ENCODE measurements at places on chromosomes 4 and X.

DNA sequence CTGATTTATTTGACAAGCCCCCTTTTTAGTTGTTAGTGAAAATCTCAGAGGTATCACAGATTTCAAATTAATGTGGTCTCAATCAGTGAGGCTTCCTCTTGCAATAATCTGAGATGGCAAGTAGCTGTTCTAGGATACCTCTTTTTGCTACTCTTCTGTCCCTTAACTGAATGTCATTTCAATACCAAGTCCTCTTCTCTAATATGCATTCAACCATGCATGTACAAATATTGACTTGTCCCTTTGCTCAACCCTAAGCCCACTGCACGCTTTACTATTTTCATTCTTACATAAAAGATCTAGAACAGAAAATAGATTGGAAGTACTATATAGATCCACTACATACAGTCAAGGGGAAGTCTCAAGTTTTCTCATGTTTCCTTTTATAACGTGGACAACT is 164.2 kb downstream of the CBR4 start:
- no peak overlapping the region for H3K4me3 ChIP-seq
- H3K27me3 ChIP-seq = no peaks in the 10 kb centered on the region
- no peak overlapping the region for H3K27ac ChIP-seq
- no peak for DNase-seq
- peaks cover 21% of the 10 kb centered on the region for H3K4me1 ChIP-seq

DNA sequence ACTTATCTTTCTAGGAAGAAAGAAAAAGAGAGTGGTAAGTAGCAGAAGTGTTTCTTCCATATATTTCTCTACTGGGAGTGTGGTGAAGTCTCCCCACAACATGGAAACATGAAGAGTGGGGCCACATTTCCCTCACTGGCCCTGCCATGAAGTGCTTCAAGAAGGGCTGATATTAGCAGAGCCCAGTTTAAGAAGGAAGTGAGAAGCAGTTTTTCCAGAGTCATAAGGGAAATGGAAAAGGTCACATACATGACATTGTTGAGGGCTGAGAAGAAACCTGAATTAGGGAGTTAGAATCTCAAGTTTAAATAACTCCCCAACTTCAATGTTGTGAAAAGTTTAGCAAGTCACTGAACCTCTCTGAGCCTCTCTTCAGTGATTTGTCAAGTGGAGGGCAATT is 171.9 kb upstream of the RBPJ start:
- no peak for DNase-seq
- no peaks in the 10 kb centered on the region for H3K4me1 ChIP-seq
- H3K36me3 ChIP-seq = no peaks in the 10 kb centered on the region
- H3K27me3 ChIP-seq = no peaks in the 10 kb centered on the region

DNA sequence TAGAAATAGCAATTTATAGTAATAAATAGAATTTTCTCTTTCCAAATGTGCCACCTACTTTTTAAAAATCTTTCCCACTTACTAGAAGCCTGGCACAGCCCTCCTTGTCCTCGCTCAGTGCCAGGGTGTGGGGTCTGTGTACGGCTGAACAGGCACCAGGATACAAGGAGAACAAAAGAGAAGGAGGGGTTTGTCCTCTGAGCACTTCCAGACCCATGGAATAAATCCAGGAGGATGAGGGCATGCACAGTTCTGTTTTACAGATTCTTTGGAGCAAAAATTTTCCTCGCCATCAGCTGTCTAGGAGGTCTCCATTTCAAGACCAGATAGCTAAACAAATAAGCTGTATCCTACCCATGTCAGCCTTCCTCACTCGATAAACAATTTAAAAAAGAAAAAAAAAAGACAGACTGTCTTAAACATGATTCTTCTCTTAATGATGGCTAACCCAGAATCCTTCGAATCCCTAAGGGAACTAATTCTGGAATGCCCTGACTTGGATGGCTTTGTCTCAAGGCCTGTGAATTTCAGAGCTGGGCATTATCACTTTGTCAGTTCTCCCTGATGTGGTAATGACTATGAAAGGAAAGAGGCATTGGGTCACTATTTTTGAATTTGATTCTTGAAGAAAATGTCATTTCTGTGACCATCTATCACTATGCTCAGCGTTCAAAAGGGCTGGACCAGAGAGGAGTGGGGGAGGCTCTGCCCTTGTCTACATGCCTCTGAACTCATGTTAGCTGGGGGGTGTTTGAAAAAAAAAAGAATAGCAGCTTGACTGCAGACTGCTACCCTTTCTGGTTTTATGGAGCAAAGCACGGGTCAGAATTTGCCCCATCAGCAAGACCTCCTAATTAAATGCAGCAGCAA is 151.0 kb downstream of the DCTD start:
- DNase-seq = no peak
- no peaks in the 10 kb centered on the region for H3K36me3 ChIP-seq
- peaks cover 5% of the 10 kb centered on the region for H3K27me3 ChIP-seq
- H3K27ac ChIP-seq = no peak overlapping the region
- H3K4me3 ChIP-seq = no peak overlapping the region

DNA sequence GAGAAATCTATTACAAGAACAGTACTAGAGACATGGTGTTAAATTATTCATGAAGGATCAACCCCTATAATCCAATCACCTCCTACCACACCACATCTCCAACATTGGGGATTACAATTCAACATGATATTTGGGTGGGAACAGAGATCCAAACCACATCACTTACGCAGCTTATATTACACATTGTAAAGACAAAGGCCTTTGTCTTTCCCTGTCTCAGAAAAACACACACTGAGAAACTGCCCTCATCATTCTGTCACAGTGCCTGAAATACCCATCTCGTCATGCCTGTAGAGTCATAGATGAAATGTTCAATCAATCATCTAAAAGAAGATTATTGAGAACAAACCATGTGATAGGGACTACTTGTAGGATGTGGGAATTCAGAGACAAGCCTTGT is 558.8 kb upstream of the GRIA3 start:
- no peaks in the 10 kb centered on the region for H3K4me1 ChIP-seq
- H3K4me3 ChIP-seq = no peak overlapping the region
- no peak overlapping the region for H3K27ac ChIP-seq
- no peaks in the 10 kb centered on the region for H3K36me3 ChIP-seq

DNA sequence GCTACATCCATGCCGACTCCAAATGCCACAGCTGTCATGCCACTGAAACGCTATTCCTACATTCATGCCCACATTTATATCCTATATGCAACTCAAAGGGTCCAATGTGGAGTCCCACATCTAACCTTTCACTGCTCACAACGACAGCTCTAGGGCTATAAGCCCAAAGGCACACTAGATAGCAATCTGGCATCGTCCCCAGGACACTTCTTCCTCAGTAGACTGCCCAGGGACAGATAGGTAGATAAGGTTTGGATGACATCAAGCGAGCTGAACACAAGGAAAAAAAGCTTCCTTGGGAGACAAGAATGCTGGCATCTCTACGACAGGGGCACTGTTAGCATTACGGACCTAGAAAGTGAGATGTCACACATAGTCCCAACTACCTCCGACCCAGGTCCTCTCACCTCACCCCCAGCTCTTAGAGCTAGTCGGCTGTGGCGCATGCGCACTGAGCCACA is 685 bp downstream of the RAB9B start:
- H3K27me3 ChIP-seq = peaks cover 4% of the 10 kb centered on the region
- DNase-seq = peak; percentile 51
- no peak overlapping the region for H3K27ac ChIP-seq
- peak overlapping the region; percentile 81 for H3K4me3 ChIP-seq

GRCh38 chr4:106367072-106367471 is 1.5 kb downstream of the GIMD1 start:
- H3K27ac ChIP-seq = no peak overlapping the region
- no peaks in the 10 kb centered on the region for H3K27me3 ChIP-seq
- peaks cover 38% of the 10 kb centered on the region for H3K4me1 ChIP-seq
- no peak overlapping the region for H3K4me3 ChIP-seq
- DNase-seq = no peak

DNA sequence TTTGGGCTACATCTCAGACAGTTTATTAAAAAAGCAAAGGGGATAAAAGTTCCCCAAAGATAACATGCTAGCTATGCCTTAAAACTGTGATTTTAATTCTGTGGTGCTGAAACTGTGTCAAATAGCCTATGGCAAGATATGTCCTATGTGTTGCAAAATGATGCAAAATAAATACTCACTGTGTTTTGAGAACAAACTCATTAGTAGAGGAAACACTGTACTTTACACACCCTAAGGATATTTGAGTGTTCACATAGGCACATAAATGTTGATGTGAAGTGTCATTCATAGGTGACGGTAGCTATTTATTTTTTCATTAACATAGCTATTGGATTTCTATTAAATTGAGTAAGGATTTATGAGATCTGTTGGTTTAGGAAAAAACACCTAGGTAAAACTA is 351.9 kb downstream of the FAT4 start:
- no peak overlapping the region for H3K27ac ChIP-seq
- DNase-seq = no peak
- H3K36me3 ChIP-seq = no peaks in the 10 kb centered on the region
- no peaks in the 10 kb centered on the region for H3K27me3 ChIP-seq
